ENCODE measurements at places on chromosomes 12 and 14. TPM values are rescaled to one million over a fixed set of nuclear protein-coding genes. Genes with fewer than 3 reads are reported as not detected.

Gene PTPRR
- total RNA-seq = 0.74 TPM

Gene PAWR
- total RNA-seq = 99.3 TPM

Gene SMOC1
- 0.04 TPM for total RNA-seq

Gene KRT72
- total RNA-seq = not detected

DNA sequence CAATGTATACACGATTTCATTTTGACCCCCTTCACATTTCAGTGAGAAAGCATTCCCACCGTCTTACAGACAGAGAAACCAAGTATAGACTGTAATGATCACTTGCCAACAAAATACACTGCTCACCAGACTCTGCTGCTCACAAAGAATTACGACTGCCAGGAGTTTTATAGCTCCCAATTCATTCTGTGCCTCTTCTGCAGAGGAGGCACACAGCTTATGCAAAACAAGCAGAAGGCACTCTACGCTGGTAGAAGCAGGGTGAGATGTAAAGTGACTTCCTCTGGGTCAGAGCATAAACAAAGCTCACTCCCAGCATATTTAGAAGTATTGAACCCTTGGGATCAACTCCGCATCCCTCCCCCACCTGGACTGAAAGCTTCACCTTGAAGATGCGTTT, 14.6 kb downstream of the SPTB start:
- no peak for DNase-seq

DNA sequence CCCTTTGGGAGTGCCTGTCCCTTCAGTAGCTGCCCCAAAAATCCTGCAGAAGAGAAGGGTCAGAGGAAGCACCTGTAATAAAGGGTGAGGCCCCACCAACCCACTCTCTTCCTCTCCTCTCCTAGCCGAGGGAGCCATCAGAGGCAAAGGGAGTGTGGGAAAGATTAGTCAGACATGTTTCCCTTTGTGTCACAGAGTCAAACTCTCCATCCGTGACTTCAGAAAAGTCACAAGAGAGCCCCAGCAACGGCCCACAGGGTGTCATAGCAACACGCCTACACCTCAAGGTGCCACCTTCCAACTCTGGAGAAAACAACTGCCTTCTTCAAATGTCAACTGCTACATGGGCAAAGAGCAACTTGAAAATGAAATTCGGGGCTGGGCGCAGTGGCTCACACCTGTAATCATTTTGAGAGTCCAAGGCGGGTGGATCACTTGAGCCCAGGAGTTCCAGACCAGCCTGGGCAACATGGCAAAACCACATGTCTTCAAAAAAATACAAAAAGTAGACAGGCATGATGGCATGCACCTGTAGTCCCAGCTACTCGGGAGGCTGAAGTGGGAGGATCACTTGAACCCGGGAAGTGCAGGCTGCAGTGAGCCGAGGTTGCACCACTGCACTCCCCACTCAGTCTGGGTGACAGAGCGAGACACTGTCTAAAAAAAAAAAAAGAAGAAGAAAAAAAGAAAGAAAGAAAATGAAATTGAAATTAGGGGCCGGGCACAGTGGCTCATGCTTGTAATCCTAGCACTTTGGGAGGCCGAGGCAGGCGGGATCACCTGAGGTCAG, 17.7 kb upstream of the CD27 start:
- no peak for DNase-seq

DNA sequence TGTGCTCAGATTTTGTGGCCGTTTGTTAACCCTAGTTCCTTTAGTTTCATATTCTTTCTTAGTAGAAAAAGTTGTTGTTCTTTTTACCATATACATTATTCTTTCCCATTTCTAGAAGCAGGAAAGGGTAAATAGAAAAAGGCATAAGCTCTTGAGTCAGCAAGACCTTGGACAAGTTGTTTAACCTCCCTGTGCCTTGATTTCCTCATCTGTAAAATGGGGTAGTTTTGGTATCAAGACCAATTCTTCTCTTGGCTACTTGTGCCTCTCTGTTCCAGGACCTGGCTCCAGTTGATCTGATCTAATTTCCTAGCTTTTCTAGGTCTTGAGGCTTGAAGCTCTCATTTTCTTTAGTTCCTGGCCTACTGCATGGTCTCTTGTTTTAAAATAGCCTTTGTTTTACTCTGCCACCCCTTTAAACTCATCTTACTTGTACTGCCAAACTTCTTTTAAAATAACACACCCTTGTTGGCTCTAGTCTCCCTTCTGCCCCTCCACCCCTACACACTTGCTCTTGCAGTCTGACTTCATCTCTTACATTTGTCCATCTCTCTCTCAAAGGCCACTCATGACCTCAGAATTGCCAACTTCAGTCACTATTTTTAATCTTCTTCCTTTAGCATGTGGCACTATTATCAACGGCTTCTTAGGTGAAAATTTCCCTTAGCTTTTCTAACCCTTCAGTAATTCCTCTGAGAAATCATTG, 143.7 kb downstream of the TTLL5 start:
- no peak for DNase-seq

DNA sequence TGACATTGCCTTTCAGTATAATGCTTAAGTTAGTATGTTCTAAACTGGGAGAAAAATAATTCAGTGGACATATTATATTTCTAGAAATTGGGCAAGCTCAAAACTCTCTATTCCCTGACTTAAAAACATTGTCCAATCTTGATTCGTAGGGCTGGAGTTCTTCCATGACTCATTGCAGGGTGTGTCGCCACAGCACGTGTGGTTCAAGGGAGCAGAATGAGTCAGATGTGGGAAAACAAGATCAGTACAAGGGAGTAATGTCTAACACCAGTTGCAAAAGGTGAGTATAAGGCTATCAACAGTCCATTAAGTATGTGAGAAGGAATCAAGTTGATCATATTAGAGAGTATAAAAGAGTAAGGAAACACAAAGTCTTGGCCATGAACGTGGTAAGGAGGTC, 887.0 kb downstream of the TMTC2 start:
- no peak for DNase-seq

DNA sequence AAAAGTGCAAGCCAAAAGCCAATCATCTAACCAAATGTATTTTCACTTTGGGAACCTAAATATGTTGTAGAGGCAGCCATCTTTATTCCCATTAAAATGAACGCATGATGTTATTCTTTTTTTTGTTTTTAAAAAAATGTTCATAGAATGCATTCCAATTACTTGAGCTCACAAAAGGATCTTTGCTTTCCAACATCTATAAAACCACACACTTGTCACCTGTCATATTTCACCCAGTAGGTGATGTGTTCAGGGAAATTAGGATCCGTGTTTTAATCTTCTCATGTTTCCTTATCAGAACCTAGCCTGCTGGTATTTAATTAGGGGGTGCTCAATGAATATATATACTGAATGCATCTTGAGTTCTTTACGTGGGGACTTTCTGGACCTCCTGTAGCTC, 13.6 kb downstream of the TTC8 start:
- no peak for DNase-seq

DNA sequence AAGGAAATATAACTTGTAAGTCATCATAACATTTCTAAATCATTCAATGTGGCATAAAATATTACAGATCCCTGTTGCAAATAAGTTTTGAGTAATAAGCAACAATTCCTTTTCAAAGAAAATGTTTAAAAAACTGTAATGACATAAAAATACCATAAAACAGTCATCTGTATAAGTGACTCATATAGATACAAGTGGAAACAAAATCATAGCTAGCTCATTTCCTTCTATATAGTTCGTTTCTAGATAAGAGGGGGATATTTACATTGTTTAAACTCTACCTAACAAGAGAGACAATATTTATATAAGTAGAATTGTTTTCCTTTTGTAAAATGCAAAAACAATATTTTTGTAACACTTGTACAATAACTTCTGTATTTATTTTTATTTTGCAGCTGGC, 148.9 kb downstream of the GRIP1 start:
- DNase-seq = no peak

Data from pulmonary artery endothelial cell (primary cell).